ENCODE measurements at places on chromosomes 5 and 9. TPM values are rescaled to one million over a fixed set of nuclear protein-coding genes. Genes with fewer than 3 reads are reported as not detected.

The SPATA31D4 gene
- not detected for total RNA-seq

The NR4A3 gene
- 0.20 TPM for total RNA-seq

The IL9 gene
- not detected for total RNA-seq

The TRIM32 gene
- total RNA-seq = 15.7 TPM

The IFNA2 gene
- not detected for total RNA-seq

All from mammary microvascular endothelial cell (primary cell).